Esophagus squamous epithelium (tissue), 5 donors: ENCODE measurements at places on chromosomes 11 and 22. TPM values are rescaled to one million over a fixed set of nuclear protein-coding genes. Genes with fewer than 3 reads are reported as not detected.
A peak's percentile ranks its signal among the peaks of the same experiment; 100 is the strongest.

- H3K4me1 ChIP-seq, result no peaks in the 10 kb centered on the region
- H3K27me3 ChIP-seq, result no peaks in the 10 kb centered on the region
- no peak for DNase-seq
- H3K4me3 ChIP-seq, result no peak overlapping the region
- peaks cover 91% of the 10 kb centered on the region for H3K36me3 ChIP-seq
- H3K27ac ChIP-seq, result no peak overlapping the region
Observed at GRCh38 chr11:36274414-36274813, 14.8 kb downstream of the COMMD9 start.

GRCh38 chr11:3865388-3866193 lies 10.1 kb downstream of the STIM1 start:
- no peaks in the 10 kb centered on the region for H3K27me3 ChIP-seq
- H3K4me3 ChIP-seq, result no peak overlapping the region
- H3K4me1 ChIP-seq, result peaks cover 88% of the 10 kb centered on the region
- peak overlapping the region; percentile 78 for H3K27ac ChIP-seq
- H3K36me3 ChIP-seq, result no peaks in the 10 kb centered on the region

- H3K36me3 ChIP-seq, result no peaks in the 10 kb centered on the region
- no peak overlapping the region for H3K4me3 ChIP-seq
- H3K27me3 ChIP-seq, result no peaks in the 10 kb centered on the region
- no peaks in the 10 kb centered on the region for H3K4me1 ChIP-seq
Observed at GRCh38 chr11:19209617-19210370, 8.0 kb upstream of the CSRP3 start.

DNA sequence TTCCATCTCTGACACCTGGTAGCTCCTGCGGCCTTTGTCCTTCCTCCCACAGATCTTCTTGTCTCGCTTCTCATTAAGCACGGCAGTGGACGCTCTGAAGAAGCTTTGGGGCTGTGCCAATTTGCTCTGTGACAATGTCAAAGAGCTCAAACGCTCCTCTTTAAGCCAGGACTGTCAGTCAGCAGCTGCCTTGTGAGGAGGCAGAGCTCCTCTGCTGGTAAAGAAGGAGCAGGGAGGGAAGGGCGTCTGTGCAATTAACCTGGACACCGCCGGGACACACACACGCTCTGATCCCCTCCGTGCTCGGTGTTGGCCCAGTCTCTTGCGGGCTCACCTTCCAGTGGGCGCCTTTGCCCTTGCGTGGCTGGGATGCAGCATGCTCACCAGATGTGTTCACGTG lies 373.9 kb downstream of the BRD1 start:
- H3K4me1 ChIP-seq, result no peaks in the 10 kb centered on the region
- DNase-seq, result no peak
- H3K4me3 ChIP-seq, result no peak overlapping the region
- no peaks in the 10 kb centered on the region for H3K36me3 ChIP-seq
- H3K27me3 ChIP-seq, result peaks cover 7% of the 10 kb centered on the region
- no peak overlapping the region for H3K27ac ChIP-seq

Gene PAX6
- not detected for total RNA-seq

- DNase-seq, result no peak
- peaks cover 76% of the 10 kb centered on the region for H3K4me1 ChIP-seq
- peak overlapping the region; percentile 60 for H3K27ac ChIP-seq
- H3K4me3 ChIP-seq, result peak overlapping the region; percentile 61
Observed at GRCh38 chr11:125165843-125166763, 1.6 kb downstream of the PKNOX2 start.

DNA sequence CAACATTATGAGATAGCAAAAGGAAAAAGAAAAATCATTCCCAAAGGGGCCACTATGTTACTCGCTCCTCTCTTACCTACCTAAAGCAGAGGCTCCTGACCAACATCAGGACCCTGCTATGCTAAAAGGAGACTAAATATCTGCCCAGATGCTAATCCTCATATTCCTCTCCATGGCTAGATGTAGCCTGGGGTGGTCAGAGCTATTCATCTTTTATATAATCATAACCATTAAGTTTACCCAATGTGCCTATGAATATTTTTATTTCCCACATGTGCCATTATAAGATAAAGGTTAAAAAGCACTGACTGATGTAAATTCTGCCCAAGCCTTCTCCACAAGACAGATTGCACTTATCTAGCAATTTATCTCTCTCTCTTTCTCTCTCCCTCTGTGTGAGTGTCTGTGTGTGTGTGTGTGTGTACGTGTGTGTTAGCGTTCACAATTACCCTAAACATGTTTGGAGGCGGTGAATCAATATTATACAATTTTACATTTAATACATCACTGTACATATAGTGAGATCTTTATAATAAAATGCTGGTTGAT lies 41.2 kb upstream of the ANO5 start:
- no peak overlapping the region for H3K4me3 ChIP-seq
- H3K36me3 ChIP-seq, result no peaks in the 10 kb centered on the region
- H3K27me3 ChIP-seq, result no peaks in the 10 kb centered on the region
- no peak overlapping the region for H3K27ac ChIP-seq

Gene TRIM29
- 1,472 TPM for total RNA-seq

GRCh38 chr11:75161506-75162095 lies 10.7 kb downstream of the SLCO2B1 start:
- DNase-seq, result no peak
- H3K27me3 ChIP-seq, result no peaks in the 10 kb centered on the region
- H3K36me3 ChIP-seq, result no peaks in the 10 kb centered on the region
- no peak overlapping the region for H3K4me3 ChIP-seq
- H3K4me1 ChIP-seq, result no peaks in the 10 kb centered on the region

DNA sequence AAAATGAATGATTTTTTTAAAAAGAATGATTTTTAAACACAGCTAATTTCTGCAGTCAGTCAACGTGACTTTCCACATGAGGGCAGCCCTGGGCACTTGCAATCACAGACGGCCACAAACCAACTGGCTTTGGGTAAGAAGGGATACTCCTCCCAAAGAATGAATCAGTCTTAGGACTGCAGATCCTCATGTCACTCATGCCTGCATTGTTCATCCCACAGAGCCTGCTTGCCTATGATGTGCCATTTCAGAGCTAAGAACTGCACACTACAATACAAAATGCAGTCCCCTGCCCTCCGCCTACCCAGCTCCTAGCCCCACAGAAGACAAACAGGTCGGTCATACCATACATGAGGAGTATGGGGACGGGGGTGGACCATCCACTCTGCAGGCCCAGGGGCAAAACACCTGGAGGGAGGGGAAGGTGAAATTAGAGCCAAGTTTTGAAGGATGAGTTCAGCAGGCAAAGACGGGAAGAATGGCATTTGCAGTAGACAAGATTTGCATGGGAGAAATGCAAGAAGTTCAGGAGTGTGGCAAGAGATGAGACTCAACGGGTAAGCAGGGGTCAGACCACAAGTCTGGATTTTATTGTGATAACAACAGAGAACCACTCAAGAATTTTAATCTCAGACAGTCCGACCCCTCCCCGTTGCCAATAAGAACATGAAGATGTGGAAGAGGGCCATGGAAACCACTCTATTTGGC lies 24.7 kb downstream of the PACSIN2 start:
- peaks cover 39% of the 10 kb centered on the region for H3K4me1 ChIP-seq
- H3K4me3 ChIP-seq, result no peak overlapping the region
- DNase-seq, result no peak
- H3K27me3 ChIP-seq, result no peaks in the 10 kb centered on the region

- no peak for DNase-seq
- no peaks in the 10 kb centered on the region for H3K36me3 ChIP-seq
- H3K27ac ChIP-seq, result peak overlapping the region; percentile 61
- no peak overlapping the region for H3K4me3 ChIP-seq
Observed at GRCh38 chr11:9821008-9821752, 157.3 kb downstream of the SWAP70 start.

- H3K4me1 ChIP-seq, result peaks cover 10% of the 10 kb centered on the region
- no peak overlapping the region for H3K4me3 ChIP-seq
- H3K27me3 ChIP-seq, result no peaks in the 10 kb centered on the region
- no peaks in the 10 kb centered on the region for H3K36me3 ChIP-seq
- no peak for DNase-seq
- H3K27ac ChIP-seq, result peak overlapping the region; percentile 84
Observed at GRCh38 chr11:12079726-12080556, 30.4 kb upstream of the MICAL2 start.

GRCh38 chr11:110131386-110132123 lies 38.4 kb downstream of the ZC3H12C start:
- no peaks in the 10 kb centered on the region for H3K27me3 ChIP-seq
- H3K4me1 ChIP-seq, result no peaks in the 10 kb centered on the region
- no peak overlapping the region for H3K4me3 ChIP-seq

DNA sequence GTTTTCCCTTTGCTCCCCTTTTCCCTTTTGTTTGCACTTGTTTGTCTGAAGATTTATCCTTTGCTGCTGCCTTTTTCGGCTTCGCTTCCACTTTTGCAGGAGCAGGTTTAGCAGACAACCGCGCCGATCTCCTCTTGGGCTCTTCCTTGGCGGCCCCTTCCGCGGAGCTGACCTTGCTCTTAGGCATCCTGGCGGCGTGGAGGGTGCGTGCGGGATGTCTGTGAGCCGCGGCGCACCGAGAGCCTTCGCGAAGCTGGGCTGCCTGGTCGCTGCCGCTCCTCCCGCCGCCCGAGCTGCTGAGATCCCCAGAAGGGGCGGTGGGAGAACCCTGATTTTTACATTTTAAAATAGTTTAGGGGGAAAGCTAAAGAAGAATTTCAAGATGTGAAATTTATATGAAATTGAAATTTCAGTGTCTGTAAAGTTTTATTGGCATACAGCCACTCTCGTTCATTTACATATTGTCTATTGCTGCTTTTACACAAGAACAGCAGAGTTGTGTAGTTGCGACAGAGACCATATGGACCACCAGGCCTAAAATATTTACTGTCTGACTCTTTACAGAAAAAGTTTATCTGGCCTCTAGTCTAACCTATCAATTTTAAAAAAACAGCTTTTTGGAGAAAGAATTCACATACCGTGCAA lies 105.2 kb upstream of the RRM1 start:
- H3K4me3 ChIP-seq, result no peak overlapping the region
- H3K27ac ChIP-seq, result peak overlapping the region; percentile 68
- H3K36me3 ChIP-seq, result no peaks in the 10 kb centered on the region
- H3K4me1 ChIP-seq, result peaks cover 62% of the 10 kb centered on the region

GRCh38 chr11:329886-330253 lies 9.2 kb upstream of the IFITM3 start:
- DNase-seq, result no peak
- peaks cover 16% of the 10 kb centered on the region for H3K4me1 ChIP-seq
- no peak overlapping the region for H3K4me3 ChIP-seq
- H3K27me3 ChIP-seq, result no peaks in the 10 kb centered on the region
- H3K36me3 ChIP-seq, result no peaks in the 10 kb centered on the region

- DNase-seq, result no peak
- no peaks in the 10 kb centered on the region for H3K27me3 ChIP-seq
- H3K27ac ChIP-seq, result no peak overlapping the region
- no peaks in the 10 kb centered on the region for H3K36me3 ChIP-seq
Observed at GRCh38 chr11:107752949-107753822, 41.3 kb upstream of the SLN start.
